ENCODE measurements at places on chromosomes 7 and 10.

DNA sequence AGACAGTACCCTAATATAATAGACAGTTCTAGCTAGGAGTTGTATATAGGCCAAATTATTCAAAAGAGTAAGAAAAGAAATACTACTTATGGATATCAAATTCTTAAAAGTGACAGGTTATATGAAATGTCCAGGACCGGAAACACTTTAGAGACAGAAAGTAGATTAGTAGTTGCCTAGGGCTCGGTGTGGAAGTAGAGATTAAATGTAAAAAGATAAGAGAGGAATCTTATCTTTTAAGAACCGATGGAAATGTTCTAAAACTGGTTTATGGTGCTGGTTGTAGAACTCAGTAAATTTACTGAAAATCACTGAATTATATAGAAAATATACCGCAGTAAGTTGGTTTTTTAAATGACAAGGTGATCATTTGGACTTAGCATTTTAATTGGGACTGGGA, 147.5 kb upstream of the ASAH2 start:
- no peak for DNase-seq

DNA sequence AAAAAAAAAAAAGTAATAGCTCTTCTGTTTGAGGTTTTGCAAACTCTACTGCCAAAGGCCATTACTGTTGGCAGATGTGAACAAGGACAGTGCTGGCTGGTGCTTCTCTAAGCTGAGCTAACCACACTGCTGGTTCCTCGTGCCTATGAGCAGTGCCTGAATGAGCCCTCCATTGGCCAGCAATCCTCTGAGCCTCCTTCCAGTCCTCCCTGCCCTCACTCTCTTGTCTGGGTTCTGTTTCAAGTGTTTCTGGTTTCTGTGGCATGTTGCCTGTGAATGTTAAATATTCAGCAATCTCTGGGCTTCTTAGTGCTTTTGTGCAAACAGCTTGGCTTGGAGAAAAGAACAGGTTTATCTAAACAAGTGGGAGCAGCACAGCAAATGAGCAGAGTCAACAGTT, 161.3 kb upstream of the AUTS2 start:
- no peak for DNase-seq

DNA sequence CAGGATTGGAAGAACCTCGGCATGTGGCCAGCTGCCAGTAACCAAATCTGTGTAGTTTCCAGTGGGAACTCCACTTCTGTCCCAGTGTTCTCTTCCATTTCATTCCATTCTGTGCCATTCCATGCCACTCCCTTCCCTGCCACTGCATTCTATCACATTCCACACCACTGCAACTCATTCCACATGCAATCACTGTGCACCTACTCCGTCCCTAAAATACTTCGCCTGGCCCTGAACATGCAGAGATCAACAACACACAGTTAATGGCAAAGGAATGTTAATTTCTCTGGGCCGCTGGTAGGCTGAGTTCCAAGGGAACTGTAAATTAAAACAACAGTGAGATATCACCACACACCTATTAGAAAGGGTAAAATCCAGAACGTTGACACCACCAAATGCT, 64.8 kb downstream of the AKR1B1 start:
- DNase-seq: no peak

DNA sequence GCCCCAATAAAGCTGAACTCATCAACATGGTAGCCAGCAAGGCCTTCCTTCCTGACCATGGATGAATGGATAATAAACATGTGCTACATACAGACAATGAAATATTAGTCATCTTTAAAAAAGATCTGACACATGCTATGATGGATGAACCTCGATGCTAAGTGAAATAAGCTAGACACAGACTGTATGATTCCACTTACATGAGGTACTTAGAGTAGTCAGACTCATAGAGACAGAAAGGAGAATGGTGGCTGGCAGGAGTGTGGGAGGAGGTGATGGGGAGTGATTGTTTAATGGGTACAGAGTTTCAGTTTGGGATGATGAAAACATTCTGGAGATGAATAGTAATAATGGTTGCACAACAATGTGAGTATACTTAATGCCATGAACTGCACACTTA, 114.1 kb upstream of the SORCS3 start:
- no peak for DNase-seq

GRCh38 chr7:75718390-75719031, 20.2 kb downstream of the HIP1 start:
- no peak for DNase-seq

DNA sequence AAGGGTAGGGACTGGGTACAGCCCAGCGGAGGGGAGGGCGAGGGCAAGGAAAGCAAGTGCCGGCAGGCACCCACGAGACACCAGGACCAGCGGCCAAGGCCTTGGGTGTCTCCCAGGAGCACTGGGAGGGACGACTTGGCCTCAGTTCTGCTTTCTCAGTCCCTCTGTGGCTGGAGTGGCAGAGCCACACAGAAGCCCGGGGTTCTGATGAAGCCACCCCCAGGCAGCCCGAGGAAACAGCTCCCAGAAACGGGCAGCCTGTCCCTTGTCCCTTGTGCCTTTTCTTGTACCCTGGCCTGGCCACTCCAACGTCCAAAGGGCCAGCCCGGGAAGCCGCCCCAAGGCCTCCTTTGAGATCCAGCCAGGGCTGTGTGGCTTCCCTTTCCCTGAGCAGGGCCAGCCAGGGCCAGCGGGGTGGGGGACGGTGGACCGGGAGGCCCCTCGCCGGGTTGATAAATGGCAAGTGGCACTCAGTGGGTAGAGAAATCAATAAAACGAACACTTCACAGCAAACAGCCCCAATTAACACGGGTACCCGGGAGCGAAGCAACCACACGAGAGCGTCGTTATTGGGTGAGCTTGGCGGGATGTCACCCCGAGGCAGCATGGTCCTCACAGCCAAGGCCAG, 69.8 kb upstream of the GNA12 start:
- no peak for DNase-seq

DNA sequence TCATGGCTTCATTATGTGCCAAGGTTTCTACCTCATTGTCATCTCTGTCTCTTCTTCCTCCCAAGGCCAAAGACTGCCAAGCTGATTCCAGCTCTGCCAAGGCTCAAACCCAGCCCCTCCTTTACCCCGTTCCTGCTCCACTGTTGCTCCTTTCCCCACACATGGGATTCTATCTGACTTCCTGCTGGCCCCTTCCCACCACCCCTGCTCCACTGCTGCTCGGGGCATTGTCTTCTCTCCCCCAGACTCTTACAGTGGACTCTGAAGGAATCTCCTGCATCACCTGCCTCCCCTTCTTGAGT, 86.3 kb downstream of the COBL start:
- no peak for DNase-seq

- no peak for DNase-seq
These were observed 129.4 kb downstream of the CCNY start for GRCh38 chr10:35465673-35466072.

DNA sequence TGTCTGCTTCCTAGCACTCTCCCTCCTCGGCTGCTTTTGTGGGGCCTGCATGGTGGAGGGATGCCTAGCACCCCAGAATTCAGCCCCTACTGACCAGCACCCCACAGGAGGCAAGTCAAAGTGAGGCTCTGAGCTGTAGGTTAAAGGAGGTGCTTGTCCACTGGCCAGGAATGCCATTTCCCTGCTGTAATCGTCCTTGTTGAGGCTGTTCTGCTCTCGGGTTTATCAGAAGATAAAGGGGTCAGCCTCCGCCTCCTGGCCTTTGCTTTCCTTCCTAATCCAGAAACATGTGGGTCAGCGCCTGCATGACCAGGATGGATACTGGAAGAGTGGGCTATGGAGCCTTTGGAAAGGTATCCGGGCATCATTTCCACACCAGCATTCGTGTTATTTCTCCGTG, 98.9 kb downstream of the MKI67 start:
- no peak for DNase-seq

- DNase-seq: peak; percentile 50
These were observed 197.4 kb upstream of the MTPN start for GRCh38 chr7:136174477-136175125.

GRCh38 chr7:54888067-54888733, 129.2 kb upstream of the SEC61G start:
- DNase-seq: no peak

Measured in Karpas-422 (cell line).